ENCODE measurements at places on chromosomes 3 and 15.

DNA sequence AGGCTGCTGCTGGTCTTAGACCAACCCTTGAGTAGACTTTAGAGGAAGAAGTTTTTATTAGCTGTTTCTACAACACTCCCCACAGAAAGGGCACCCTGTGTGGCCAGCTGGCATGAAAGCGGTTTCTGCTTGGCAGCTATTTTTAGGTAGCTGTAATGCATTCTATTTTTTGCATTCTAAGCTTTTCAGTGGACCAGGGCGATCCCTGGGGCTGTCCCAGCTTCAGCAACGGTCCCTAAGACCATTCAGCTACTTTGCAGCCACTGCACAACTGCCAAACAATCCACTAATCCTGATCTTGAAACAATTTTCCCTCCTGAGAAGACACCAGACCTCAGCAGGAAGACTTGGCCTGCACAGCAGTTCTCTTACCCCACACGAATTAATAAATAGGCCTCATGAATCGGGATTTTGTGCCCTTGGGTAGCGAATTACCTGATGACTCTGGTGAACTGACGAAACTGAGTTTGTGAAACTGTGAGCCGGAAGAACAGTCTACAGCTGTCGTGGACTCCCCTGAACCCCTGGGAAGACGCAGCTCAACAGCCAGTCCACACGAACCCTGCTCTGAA, 14.6 kb upstream of the TFRC start:
- no peak for DNase-seq

GRCh38 chr15:68241088-68241935, 11.8 kb upstream of the CLN6 start:
- no peak for DNase-seq

GRCh38 chr15:32967521-32967920, 227.0 kb downstream of the FMN1 start:
- DNase-seq: no peak

DNA sequence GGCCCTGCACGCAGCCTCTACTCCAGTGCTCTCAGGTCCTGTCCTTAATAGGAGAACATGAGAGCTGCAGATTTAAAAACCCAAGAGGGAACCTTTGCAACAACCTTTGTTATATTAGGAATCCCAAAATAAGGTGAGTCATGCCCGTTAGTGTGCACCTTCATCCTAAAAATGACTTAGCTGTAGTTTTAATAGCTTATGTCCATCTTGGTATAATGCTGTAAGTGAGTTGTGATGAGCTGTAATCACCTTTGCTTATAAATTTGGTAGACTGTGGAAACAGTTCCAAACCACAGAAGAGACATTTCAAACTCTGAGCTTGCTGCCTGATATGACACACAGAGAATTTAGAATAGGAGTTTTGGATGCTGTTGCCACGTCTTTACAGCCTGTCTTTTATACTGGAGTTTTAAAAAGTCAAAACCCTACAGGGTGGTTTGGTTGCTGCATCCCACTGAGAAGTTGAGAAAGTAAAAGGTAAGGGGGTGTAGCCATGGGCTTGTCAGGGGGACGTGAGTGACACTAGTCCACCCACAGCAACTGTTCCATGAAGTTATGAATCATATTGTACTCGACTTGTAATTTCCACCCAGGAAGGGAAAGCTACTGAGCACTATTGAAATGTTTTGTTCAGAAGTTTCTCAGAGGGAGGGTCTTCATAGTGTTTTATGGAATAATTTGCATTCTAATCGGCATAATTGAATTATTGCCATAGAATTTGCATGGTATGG, 27.4 kb upstream of the CD47 start:
- DNase-seq: no peak

GRCh38 chr3:194381460-194381875, 11.9 kb upstream of the LRRC15 start:
- no peak for DNase-seq

DNA sequence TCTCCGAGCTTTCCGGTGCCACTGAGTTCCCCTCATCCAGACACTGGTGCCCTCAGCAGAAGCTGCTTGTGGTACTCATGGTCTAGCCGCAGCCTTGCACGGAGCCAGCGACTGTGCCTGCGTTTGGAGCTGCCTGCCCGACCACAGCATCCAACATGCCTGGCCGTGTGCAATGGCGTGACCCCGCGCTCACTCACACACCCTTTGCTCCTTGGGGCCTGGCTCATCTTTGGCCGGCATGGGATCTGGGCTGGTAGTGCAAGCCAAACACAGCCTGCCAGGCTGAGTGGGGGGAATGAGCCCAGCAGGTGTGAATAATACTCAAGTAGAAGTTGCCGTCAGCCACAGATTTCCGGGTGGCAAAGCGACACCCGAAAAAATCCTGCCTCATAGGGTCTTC, 1178.7 kb upstream of the GBE1 start:
- no peak for DNase-seq

GRCh38 chr15:41494922-41495735, 1.5 kb downstream of the ITPKA start:
- DNase-seq: no peak

DNA sequence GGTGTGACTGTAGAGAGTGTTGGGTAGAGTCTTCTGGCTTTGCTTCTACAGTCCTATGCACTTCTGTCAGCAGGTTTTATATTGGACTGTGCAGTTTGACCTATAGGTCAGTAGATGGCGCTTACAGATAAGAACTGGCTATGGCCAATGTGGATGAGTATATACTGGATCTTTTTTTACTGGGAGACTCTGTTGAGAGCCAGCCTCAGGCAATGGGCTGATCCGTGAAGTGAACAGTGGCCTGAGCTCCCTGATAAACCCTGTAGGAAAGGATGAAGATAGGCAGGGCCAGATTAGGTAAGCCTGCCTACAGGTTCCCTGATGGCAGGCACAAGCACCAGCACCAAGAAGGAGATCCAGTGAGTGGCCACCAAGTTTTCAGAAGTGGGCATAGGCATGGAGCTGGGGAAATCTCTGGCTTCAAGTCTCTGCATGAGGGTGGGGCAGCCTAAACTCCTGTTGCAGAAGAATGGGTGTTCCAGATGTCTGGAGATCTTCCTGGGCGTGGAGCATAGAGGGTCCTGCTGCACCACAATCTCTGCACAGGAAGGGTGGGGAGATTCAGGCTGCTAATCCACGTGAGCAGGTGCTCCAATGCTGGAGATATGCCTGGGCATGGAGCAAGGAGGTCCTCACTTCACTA, 326.0 kb upstream of the SGO1 start:
- no peak for DNase-seq

DNA sequence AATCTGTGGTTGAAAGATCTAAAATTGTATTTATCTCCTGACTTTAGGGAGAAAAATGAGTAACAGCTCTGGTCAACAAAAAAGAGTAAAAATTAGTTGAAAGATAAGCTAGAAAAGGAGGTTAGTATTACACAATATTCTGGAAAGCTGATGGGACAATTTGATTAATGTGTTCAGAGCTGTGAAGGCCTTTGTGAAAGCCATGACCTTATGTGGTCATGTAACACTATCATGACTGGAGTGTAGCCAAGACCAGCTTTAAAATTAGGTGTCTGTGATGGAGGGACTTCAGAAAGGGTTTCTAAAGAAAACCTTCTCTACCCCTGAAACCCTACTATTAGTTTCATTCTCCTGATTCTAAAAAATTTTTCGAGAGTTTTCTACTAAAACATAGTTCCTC, 127.2 kb downstream of the NFKBIZ start:
- no peak for DNase-seq

GRCh38 chr15:99842071-99842470, 108.8 kb upstream of the LYSMD4 start:
- DNase-seq: no peak

GRCh38 chr15:35986191-35986721, 440.3 kb upstream of the DPH6 start:
- DNase-seq: no peak

DNA sequence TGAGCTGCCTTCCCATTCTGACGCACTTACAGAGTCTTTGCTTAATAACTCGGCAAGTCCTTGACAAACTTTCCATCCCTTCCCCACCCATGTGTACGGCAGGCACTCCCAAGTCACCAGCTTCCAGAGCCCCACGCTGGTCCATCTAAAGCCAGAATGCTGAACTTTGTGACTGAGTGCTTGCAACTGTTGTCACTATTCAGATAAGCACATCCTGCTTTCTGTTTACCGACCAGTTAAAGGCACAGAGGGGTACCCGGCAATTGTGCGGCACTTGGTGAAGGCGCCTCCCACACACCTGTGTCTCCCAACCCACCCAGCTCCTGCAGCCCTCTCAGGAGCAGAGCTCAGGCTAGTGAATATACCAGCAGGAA, 430.6 kb downstream of the FOXP1 start:
- no peak for DNase-seq

DNA sequence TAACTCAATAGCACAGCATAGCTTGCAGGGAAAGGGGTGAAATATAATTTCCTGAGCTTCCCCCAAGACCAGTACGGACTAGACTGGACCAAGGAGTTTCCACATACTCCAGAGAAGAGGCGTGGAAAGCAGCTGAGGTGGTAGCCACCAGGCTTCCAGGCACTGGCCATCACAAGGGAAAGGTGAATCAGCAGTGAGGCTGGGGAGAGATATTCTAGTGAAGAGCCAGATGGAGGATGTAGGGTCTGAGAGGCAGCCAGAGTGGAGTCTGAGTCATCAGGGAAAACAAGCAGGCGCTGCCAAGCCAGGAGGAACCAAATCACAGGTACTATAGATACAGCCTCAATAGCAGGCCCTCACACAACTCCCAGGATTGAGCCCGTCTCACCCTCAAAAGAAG, 9.6 kb upstream of the RASA2 start:
- DNase-seq: no peak

DNA sequence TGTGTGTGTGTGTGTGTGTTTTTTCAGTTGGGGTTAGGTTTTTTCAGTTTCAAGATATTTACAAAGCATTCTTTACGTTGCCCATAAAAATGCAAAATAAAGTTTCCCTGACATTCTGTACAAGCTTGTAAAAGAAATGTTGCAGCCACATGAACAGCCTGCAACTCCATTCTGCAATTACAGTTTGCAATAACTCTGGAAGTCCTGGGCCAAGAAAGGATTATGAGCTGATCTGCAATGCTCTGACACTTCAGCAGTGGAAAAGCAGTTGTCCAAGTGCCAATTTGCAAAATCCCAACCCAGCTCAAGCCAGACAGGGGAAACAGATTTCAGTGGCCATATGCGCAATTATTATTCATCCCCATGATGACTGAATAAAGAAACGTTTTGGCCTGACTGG, 322.1 kb downstream of the MEX3B start:
- no peak for DNase-seq

GRCh38 chr15:99016680-99017321, 9.2 kb upstream of the PGPEP1L start:
- DNase-seq: no peak

GRCh38 chr15:45827766-45828165, 192.9 kb downstream of the SQOR start:
- no peak for DNase-seq

- no peak for DNase-seq
Measured at GRCh38 chr15:61724251-61724939, 335.9 kb downstream of the VPS13C start.

DNA sequence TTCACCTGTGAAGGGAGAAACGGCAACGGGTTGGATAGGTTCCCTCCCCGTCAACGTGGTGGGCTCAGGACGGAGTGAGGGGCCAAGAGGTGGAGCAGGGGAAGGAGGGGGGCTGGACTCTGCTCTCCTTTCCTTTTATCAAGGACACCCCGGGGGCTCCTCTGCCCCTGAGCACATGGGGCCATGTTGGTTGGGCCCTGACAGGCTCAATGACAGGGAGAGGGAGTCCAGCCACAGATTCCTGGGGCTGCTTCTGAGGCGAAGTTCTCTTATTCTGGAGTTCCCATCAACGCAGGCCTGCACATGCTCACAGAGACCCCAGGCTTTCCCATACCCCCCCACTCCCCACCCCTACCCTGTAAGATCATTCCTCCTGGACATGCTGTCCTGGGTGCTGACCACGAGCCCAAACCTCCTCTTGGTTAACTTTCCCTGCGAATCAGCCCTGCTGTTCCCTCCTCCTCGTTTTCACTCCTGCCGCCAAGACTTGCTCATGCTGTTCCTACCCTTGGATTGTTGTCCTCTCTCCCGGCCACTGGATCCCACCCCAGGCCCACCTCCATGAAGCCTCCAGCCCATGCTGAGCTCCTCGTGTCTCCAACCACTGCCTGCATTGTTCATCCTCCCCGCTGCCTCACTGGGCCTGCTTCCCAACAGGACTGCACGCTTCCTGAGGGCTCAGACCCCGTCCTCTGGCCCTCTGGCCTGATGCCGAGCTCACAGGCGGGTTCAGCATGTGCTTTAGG, 61.2 kb downstream of the SENP2 start:
- no peak for DNase-seq

DNA sequence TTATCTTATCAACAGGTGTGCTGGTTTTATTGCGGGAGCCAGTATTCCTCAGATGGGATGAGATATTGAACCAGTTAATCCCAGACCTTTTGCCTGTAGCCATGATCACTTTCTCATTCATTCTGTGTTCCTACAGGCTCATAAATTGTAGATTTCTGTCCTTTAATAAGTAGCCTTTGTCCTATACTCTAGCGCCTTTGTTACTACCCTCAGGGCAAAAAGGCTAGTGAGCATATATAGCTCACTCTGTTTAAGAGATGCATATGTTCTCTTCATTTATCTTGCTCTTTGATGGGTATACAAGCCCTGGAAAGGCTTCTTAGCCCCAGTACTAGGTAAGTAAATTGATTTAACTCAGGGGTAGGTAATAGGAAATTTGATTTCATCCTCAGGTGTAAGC, 95.1 kb downstream of the OXSM start:
- no peak for DNase-seq

Measured in activated CD4-positive, CD25-positive, alpha-beta regulatory T cell (primary cell).